ENCODE measurements at places on chromosomes 2 and 18. TPM values are rescaled to one million over a fixed set of nuclear protein-coding genes. Genes with fewer than 3 reads are reported as not detected.
A peak's percentile ranks its signal among the peaks of the same experiment; 100 is the strongest.

GRCh38 chr2:118842661-118843482 is 4.6 kb downstream of the EN1 start:
- peak overlapping the region; percentile 41 for H3K4me3 ChIP-seq
- H3K27ac ChIP-seq = no peak overlapping the region
- H3K36me3 ChIP-seq = peaks cover 27% of the 10 kb centered on the region
- DNase-seq = peak; percentile 40

- no peak overlapping the region for H3K4me3 ChIP-seq
- no peaks in the 10 kb centered on the region for H3K4me1 ChIP-seq
- no peaks in the 10 kb centered on the region for H3K36me3 ChIP-seq
- no peaks in the 10 kb centered on the region for H3K27me3 ChIP-seq
- DNase-seq = no peak
Observed at GRCh38 chr2:105426626-105427292, 27.9 kb upstream of the FHL2 start.

MC5R gene
- not detected for total RNA-seq

MC4R gene
- total RNA-seq = not detected

CAVIN2 gene
- 28.1 TPM for total RNA-seq

SERPINB12 gene
- not detected for total RNA-seq

ASTL gene
- not detected for total RNA-seq
